ENCODE measurements at places on chromosomes 1 and 21. TPM values are rescaled to one million over a fixed set of nuclear protein-coding genes. Genes with fewer than 3 reads are reported as not detected.

Gene ELAVL4
- 137 TPM for total RNA-seq

- DNase-seq, result no peak
Measured at GRCh38 chr1:12616709-12617373, 1.2 kb downstream of the DHRS3 start.

Gene HCN3
- total RNA-seq, result 11.8 TPM

- DNase-seq, result no peak
Measured at GRCh38 chr1:15403962-15404580, 5.6 kb upstream of the EFHD2 start.

DNA sequence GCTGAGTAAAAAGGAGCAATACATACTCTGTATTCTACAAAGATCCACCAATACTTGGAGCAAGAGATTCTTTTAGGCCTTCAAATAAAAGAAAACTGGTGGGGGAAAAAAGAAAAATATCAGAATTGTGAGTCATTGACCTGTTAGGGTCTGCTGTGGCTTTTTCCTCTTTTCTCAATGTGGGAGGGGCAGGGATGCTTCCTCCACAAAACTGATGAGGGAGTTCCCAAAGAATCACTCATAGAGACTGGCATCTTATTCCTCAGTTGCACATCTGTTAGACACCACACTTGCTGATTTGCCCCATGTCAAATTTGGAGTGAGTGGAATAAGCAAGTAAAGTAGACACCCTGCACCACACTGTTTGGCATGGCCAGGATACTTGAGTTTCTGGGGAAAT, 16.6 kb downstream of the C1orf141 start:
- DNase-seq, result no peak

DNA sequence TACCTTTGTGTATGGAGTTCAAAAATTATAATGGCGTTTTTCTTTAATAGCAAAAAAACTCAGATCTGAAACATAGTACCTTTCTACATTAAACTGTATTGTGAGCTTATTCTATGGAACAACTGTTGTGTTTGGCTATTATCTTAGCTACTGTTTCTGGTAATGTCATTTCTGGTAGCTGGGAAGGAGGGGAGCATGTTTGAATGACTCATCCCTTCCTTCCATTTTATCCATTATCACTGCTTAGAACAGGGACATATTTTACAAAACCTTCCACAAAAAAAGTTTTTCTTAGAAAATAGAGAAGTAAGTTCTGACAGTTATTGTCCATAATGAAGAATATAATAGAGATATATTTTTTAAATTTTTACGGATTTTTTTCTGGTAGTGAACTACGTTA, 128.3 kb downstream of the NRDC start:
- DNase-seq, result no peak

Gene TOR1AIP2
- total RNA-seq, result 50.5 TPM

- no peak for DNase-seq
Measured at GRCh38 chr1:234214911-234215892, 158.1 kb upstream of the COA6 start.

DNA sequence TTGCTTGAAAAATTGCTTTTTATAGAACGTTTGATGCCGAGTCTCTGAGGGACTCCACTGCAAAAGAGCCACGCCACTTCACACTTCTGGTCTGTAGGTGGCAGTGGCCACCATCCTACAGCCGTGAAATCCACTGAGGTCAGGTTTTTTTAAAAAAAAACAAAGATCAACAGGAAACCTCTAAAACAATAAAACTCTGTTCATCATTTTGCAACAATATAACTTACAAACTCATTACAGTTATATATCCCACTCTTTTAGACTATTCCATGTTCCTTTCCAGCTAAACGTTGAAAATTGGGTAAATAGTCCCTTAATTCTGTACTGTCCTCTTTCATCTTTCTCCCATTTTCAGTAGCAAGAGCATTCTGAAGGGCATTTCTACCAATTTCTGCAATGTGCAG, 64.6 kb upstream of the FMN2 start:
- peak; percentile 25 for DNase-seq

DNA sequence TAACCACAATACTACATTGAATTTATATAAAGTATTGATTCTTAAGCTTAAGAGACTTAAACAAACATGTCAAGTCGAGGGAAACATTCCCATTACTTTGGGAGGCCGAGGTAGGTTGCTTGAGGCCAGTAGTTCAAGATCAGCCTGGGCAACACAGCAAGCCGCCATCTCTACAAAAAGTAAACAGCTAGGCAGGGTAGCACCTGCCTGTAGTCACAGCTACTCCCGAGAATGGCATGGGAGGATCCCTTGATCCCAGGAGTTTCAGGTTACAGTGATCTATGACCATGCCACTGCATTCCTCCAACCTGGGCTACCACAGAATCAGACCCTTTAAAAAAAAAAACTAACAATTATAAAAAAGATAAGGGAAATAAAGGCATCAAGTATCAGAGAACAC, 50.4 kb downstream of the EIF4G3 start:
- no peak for DNase-seq

GRCh38 chr1:67336783-67337182, 29.1 kb downstream of the IL12RB2 start:
- DNase-seq, result no peak

GRCh38 chr1:179083533-179083932, 1.7 kb downstream of the TOR3A start:
- DNase-seq, result no peak

- no peak for DNase-seq
Measured at GRCh38 chr1:59718989-59719360, 95.8 kb upstream of the HOOK1 start.

- no peak for DNase-seq
Measured at GRCh38 chr21:32653326-32653901, 41.2 kb upstream of the CFAP298 start.

Gene ZNF496
- 13.9 TPM for total RNA-seq

GRCh38 chr1:204317170-204317569, 42.6 kb downstream of the PLEKHA6 start:
- no peak for DNase-seq

DNA sequence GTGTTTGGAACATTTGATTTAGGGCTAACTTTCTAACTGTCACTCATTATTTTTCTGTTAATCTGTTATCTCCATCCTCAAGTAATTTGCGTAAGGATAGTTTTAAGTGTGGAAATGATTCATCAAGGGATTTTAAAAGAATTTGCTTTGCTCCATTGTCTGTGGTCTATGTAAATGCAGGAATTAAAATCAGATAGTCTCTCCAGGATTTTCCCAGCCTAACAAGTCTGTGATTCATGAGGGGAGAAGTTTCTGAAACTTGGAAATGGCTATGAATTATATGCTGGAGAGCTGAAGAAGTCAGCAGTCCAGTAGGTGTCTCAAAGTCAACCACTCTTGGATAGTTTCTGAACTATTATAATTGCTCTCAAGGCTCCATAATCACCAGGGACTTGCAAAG, 264.5 kb downstream of the MRPL39 start:
- no peak for DNase-seq

Gene RHCE
- under 0.01 TPM for total RNA-seq

GRCh38 chr1:200228486-200228885, 181.3 kb downstream of the ZNF281 start:
- DNase-seq, result no peak

DNA sequence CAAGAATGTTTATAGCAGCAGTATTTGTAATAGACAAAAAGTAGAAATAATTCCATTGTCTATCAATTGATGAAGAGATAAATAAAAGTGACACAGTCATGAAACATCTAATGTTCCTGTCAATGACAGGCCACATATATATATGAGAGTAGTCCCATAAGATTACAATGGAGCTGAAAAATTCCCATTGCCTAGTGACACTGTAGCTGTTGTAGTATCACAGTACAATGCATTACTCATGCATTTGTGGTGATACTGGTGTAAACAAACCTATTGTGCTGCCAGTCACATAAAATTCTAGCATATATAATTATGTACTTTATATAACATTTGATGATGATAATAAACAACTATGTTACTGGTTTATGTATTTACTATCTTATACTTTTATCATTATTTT, 141.9 kb upstream of the LYPLAL1 start:
- no peak for DNase-seq

DNA sequence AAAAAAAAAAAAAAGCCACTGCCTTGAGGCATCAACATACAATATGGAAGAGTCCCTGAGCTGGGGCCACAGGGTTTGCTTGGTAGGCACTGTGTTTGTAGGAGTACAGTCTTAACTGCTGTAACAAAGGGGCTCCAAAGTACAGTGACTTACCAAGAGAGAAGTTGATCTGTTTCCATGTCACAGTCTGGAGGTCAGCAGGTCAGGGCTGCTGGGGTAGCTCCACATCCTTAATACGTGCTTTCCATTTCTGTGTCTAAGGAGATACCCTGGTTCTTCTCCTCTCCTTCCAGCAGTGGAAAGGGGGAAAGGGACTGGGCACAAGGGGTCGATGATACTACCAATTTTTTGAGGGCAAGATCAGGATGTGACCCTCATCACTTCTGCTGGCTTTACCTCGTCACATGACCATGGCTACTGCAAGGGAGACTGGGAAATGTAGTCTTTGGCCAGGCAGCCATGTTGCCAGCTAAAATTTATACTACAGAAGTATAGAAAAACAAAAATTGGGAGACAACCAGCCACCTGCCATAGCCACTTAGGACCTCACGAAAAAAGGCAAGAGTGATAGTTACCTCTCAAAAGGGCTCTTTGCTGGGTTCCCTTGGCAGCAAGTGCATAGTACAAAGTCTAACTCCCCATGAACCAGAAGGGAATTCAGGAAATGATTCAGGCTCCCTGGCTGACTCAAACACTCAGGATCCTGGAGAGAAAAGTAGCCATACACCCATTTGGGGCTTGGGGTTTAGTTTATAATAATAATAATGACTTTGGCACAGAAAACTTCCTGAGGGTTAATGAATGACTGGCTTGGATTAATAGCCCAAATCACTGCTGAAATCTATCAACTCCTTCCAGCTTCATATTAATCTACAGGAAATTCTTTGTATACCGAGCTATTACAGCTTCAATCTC, 52.7 kb upstream of the ATP5PO start:
- DNase-seq, result no peak

- DNase-seq, result no peak
Measured at GRCh38 chr1:185040408-185040735, 5.0 kb upstream of the RNF2 start.
